ENCODE measurements at places on chromosomes 2 and 18.

- DNase-seq, result no peak
These were observed 742 bp upstream of the MYO5B start for GRCh38 chr18:50195689-50196088.

- no peak for DNase-seq
These were observed 761.2 kb upstream of the ACVR2A start for GRCh38 chr2:147083664-147084063.

- DNase-seq, result no peak
These were observed 46.2 kb downstream of the UNC80 start for GRCh38 chr2:209817844-209818271.

GRCh38 chr18:66235206-66235605, 368.7 kb downstream of the CDH19 start:
- DNase-seq, result no peak

DNA sequence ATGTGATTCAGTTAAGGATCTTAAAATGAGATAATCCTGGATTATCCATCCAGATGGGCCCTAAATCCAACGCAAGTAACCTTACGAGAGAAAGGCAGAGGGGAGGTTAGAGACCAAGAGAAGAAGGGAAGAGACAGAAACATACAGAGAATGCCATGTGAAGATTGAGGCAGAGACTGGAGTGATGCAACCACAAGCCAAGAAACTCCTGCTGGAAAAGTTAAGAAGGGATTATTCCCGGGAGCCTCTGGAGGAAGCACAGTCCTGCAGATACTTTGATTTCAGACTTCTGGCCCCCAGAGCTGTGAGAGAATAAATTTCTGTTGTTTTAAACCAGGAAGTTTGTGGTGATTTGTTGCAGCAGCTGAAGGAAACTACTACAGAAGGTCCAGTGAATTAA, 992.7 kb downstream of the BCL11A start:
- no peak for DNase-seq

- DNase-seq, result no peak
These were observed 70.3 kb downstream of the ARL4C start for GRCh38 chr2:234426616-234427015.

GRCh38 chr2:239399433-239399920, 1.3 kb downstream of the HDAC4 start:
- peak; percentile 24 for DNase-seq

DNA sequence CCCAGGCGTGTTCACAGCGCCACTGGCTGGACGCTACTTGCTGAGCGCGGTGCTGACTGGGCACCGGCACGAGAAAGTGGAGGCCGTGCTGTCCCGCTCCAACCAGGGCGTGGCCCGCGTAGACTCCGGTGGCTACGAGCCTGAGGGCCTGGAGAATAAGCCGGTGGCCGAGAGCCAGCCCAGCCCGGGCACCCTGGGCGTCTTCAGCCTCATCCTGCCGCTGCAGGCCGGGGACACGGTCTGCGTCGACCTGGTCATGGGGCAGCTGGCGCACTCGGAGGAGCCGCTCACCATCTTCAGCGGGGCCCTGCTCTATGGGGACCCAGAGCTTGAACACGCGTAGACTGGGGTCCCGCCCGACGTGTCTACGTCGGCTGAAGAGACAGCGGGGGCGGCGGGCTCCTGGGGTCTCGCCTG, 891 bp upstream of the KHK start:
- DNase-seq, result no peak

- no peak for DNase-seq
These were observed 281.1 kb downstream of the SLC4A3 start for GRCh38 chr2:219908538-219908937.

- DNase-seq, result no peak
These were observed 292.6 kb downstream of the SETBP1 start for GRCh38 chr18:44973282-44973681.

DNA sequence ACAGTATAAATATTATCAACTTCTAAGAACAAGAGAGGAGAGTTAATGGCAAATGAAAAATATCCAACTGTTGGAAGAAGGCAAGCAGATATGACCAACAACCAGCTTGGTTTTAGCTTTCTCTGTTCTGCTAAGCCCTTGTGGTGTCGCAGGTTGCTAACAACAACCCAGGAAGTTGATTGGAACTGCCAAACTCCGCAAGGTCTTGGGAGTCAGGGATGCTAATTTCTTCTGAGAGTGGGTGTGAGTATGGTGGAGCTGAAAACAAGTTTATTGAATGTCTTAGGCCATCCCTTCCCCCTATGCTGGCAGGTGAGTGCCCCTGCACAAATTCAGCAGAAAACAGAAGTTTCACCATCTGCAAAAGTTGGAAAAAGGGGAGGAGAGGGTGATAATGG, 17.5 kb downstream of the BZW1 start:
- DNase-seq, result no peak
